ENCODE measurements at places on chromosomes 12 and 14.

DNA sequence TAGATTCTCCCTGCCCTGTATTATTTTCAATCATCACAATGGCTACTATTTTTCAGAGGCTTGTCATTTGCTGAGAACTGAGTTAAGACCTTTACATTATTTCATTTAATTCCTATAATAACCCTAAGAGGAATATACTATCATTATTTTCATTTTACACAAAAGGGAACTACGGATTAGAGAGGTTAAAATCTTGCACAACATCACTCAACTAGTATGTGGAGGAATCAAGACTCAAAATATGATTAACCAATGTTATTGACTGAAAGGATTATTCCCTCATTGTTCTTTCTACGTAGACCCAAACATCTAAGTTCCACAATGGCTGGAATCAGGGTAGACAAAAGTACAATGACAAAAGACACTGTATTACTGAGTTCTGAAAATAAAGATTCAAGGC is 45.0 kb downstream of the GPR65 start:
- DNase-seq, result no peak

DNA sequence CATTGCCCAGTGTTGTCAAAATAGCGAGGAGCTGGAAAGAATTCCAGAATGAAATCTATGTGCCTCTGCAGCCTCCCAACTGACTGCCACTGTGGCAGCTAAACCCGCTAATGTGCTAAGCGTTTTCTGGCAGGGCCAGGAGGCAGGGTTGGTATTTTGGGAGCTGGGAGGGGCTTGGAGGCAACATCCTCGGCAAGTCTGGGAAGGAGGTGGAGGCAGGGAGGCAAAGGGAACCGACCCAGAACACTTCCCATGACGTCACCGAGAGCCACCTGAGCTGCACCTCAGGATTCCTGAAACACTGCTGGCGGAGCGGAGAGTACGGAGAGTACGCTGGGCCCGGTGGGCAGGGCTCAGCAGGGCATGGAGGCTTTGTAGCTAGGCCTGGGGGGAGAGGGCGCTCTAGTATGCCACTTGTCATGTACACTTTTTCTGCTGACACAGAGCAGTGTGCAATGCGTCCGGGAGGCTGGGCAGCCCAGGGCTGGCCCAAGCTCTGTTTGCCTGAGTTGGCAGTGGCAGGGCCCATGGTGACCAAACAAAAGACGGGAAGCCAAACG is 81.5 kb downstream of the DPF3 start:
- peak; percentile 72 for DNase-seq

- no peak for DNase-seq
Observed at GRCh38 chr12:23564451-23565152, 384.9 kb downstream of the SOX5 start.

DNA sequence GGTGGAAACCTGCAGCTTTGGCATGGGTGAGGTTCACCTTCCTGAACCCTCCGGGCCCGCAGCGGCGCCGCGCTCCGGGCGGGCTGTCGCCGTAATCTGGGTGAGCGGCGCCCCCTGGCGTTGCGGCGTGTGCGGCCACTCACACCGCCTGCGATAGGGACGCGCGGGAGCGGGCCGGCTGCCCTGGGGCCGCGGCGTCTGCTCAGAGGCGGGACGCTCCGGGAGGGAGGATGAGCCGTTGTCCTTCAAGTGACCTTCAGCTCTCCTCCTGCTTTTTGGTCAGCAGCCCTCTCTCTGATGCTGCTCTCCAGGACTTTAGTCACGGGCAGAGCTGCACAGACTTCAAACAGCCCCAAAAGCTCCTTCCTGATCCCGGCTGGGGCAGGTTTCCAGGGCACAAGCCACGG is 211.7 kb upstream of the FKBP4 start:
- peak; percentile 27 for DNase-seq

DNA sequence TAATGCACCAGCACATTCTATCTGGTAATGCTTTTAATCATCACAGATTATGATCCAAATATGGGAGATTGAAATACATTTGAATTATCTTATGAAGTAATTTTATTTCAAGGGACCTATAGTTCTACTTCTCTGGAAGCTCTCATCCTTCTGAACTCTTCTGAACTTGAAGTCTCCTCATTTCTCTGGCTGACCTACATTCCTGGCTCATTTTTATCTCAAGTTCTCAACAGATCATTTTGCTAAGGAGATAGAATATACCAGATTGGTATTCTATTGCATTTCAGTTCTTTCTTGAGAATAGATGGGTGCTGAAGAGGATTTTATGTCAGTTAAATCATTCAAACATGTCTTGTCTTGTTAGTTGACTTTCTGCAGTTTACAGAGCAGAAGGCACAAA is 7.9 kb downstream of the HMGA2 start:
- DNase-seq, result no peak

DNA sequence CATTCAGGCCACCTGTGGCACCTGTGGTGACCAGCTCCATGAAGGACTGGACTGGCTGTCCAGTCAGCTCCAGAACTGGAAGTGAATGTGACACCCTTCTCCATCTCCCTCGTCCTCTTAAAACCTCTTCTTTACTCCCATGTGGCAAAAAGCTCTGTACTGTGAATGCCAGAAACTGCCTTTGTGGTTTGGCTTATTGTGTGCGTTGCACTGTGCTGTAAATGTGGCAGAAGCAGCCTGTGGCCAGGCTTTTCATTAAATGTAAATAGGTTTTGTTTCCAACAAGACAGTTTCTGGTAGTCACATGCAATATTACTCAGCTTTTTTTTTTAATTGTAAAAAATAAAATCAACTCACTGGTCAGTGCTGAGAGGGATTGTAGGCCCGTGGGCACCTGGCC is 453.7 kb downstream of the ATP23 start:
- no peak for DNase-seq

DNA sequence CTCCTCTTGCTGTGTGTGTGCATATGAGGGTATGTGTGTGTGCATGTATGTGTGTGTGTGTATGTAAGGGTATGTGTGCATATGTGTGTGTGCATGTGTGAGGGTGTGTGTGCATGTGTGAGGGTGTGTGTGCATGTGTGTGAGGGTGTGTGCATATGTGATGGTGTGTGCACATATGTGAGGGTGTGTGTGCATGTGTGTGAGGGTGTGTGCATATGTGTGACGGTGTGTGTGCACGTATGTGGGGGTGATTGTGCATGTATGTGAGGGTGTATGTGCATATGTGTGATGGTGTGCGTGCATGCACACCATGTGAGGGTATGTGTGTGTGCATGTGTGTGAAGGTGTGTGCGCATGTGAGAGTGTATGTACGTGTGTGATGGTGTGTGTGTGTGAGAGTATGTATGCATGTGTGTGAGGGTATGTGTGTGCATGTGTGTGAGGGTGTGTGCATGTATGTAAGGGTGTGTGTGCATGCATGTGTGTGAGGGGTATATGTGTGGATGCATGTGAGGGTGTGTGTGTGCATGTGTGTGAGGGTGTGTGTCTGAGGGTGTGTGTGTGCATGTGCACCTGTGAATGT is 15.4 kb downstream of the DAO start:
- no peak for DNase-seq

- no peak for DNase-seq
Observed at GRCh38 chr12:44397631-44398030, 478.5 kb downstream of the NELL2 start.

GRCh38 chr14:100526057-100526456 is 61.2 kb downstream of the BEGAIN start:
- DNase-seq, result no peak

- no peak for DNase-seq
Observed at GRCh38 chr14:37864861-37865718, 269.7 kb downstream of the TTC6 start.

DNA sequence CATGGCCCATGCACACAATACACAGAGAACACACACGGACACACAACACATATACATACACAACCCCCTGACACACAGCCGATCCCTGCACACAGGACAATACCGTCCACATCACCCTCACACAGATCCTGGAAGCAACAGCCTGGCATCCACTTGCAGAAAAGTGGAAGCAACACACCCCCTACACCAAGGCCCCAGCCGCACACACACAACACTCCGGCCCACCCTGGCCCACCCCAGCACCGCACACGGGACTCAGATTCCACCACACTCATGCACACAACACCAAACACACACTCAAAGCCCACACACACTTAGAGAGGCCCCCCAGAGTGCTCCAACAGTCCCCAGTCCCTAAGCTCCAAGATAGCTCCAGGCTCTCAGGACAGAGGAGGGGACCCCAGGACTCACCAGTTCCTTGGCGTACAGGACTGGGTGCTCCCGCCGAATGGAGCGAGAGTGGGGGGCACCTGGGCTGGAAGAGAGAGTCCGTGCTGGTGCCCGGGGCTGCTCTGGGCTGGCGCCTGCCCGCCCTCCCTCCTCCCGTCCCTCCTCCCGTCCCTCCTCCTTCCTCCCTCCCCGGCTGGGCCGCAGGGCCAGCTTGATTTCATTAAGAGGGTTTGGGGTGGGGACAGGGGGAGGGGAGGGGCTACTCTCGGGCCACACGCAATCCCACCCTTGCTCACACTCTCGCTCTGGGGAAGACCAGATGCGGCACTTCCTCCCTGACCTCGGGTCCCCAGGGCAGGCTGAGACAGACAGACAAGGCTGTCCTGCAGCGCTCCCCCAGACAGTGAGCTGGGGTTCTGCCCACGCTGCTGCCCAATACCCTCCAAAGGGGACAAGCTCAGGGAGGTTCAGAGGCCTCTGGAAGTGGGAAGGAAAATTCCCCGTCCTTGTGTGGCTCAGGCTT is at the start of gene TMEM119:
Gene TMEM119 (minus strand): TSS at position 526 of the 913 bp plus-strand sequence. CDS start 5,701 bp downstream, outside the sequence.
- DNase-seq, result no peak

- DNase-seq, result no peak
Observed at GRCh38 chr14:34211732-34212131, 250.3 kb downstream of the SPTSSA start.

GRCh38 chr14:70803321-70804310 is 5.7 kb downstream of the MAP3K9 start:
- DNase-seq, result no peak

DNA sequence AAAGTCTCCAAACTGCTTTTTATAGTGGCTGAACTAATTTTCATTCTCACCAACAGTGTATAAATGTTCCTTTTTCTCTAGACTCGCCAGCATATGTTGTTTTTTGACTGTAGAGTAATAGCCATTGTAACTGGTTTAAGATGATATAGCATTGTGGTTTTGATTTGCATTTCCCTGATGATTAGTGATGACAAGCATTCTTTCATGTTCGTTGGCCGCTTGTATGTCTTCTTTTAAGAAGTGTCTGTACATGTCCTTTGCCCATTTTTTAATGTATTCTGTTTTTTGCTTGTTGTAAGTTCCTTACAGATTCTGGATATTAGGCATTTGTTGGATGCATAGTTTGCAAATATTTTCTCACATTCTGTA is 404.9 kb downstream of the FLRT2 start:
- no peak for DNase-seq

DNA sequence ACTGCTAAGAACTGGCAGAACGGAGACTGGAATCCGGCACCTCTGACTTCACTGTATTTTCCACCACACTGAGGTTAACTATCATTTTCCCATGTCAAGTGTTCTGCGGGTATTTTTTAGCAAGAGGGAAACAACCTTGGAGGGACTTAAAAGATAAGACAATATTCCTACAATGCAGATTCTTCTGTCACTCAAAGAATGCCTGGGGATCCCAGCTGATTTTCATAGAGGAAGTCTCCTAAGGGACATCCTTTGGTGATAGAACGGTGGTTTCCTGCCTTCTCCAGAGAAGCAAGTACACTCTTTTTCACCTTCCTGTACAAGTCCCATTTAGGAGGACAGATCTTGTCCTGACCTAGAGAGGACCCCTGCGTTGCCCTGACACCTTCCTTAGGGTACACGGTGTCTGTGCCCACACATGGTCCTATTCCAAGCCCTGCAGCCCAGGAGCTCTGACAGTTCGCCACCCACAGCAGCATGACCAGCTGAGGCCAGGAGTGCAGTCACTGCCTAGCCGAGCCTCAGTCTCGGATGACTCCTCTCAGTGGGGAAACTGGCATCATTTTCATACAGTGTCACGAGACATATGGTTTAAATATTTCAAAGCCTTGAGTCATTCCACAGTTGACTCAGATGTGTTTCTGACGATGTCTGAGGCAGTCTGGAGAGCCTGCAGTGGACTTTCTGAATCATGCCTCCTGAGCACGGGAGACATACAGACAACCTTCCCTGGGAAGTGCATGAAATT is 181.3 kb upstream of the FKBP4 start:
- no peak for DNase-seq

DNA sequence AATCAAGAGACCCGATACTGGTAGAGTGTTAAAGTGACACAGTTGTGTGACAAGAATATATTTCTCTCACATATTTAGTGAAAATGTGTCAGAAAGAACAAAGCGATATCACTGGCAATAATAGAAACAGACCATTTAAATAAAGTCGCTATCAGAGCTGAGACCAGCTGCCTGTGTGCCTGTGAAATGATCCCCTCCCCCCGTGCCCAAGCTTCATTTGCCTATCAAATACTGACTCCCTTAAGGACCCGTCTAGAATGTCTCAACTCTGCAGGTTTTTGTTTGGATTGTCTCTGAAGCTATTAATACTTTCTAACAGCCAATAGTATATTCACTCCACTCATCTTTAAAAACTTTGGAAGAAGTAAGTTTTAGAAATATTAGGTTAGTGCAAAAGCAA is 98.9 kb downstream of the EGLN3 start:
- DNase-seq, result no peak

GRCh38 chr14:36585100-36585499 is 2.7 kb upstream of the NKX2-8 start:
- DNase-seq, result no peak

DNA sequence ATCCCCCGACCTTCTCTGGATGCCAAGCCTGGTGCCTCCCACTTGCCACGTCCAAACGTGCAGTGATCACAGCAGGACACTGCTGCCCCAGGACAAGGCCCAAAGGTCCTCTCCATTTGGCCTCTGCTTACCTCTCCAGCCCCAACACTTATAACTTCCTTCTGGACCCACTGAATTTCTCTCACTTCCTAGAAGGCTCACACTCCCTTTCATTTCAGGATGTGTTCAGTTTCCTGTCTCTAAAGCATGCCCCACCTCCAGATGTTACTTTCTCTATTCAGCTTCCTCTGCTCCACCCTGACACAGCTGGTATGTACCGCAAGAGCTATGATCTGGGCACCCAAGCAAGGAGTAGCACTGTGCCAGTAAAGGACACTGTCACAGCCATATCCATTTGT is 33.0 kb downstream of the CDKL1 start:
- DNase-seq, result no peak

GRCh38 chr14:59292028-59292427 is 103.6 kb downstream of the DAAM1 start:
- DNase-seq, result no peak

Measured in putamen (tissue), 1 donor.